ENCODE measurements at places on chromosomes 2 and 18.

DNA sequence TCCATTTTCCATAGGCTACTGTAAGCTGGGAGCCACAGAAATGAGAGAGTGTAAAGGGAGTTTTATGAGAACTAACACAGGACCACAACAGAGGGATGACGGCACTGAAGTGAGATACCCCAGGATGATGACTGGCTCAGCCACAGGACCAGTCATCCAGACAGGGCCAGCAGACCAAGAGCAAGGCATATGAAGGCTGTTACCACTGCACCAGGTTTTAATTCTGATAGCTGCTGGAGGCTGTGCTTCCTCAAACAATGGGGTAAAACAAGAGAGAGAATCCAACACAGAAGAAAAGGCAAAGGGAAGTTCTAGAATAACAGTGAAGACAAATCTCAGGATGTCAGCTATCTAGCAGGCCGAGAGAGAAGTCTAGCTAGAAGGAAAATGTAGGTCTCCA lies 94.9 kb downstream of the BCL2 start:
- no peak for DNase-seq

DNA sequence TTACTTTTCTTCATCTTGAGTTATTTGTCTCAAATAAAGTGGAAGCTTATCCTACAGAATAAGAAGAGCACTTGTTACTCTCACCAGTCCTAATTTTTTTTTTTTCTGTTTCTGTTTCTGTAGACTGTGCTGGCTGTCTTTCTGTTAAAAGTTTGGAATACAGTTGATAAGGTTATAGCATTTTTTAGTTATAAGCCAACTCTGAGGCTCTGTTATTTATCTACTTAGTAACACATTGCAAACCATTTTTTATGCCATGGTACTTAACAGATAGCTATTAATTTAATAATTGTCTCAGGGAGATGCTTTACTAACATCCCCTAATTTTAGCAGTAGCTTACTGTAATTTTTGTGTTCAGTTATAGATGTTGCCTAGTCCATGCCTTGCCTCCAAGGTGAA lies 37.9 kb downstream of the CREB1 start:
- DNase-seq, result no peak

GRCh38 chr2:190103144-190103543 lies 40.6 kb upstream of the MSTN start:
- no peak for DNase-seq

DNA sequence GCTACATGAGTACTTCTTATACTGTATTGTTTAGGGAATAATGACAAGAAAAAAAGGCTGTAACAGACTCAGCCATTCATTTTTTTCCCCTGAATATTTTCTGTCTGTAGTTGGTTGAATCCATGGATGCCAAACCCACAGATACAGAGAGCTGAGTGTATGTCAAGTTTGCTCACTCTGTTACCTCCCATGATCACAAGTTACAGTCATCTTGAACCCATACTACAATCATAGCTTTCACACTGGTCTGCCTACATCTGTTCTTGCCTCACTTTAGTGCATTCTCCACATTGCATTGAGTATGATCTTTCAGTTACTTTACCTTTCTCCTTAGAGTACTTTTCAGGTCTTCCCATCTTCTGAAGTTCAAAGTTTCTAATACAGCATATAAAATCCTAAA lies 94.0 kb downstream of the BIRC6 start:
- no peak for DNase-seq

GRCh38 chr2:71865391-71865965 lies 282.2 kb downstream of the CYP26B1 start:
- DNase-seq, result no peak

DNA sequence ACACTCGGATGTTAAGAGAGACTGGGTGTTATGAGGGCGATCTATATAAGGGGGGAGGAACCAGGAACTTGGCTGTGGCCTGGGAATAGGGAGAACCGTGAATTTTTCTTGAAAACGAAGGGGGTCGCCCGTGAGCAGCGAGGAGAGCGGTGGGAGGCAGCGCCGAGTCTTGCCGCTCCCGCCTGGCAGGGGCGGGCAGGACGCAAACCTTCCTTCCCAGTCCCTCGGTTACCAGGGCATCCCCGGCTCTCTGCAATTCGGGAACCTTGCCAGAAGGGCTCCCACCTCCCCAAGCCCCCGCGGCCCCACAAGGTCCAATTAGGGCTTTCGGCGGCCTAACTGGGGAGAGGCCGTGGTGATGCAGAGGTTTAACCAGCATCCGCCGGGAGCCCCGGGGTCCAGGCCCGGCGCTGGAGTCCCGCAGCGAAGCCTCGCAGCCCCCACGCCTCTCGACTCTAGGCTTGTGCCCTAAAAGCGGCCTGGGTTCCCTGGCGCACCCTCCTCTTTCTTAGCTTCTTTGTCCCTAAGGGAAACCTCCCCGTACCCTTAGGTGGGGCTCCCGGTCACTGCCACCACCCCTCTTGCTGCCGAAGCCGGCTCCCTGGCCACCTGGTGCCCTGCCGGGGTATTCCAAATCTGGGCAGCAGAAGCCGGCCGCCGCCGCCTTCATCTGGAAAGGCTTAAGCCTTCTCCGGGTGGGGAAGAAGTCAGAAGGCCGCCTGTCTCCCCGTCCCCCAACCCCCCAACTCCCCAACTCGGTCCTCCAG lies 680 bp upstream of the FHOD3 start:
- peak; percentile 78 for DNase-seq

DNA sequence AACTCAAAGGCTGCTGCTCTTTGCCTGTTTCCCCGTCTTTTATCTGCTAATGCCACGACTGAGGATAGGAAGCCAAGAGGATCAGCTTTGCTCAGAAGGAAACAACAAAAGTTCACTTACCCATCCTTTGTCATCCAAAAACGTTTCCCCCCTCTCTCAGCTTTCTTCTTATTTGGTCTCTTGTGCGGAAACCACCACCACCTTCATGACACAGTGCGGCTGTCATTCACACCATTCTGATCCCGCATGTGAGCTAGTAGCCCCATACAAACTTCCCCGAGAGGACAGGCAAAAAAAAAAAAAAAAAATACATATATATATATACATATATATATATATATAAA lies 656 bp downstream of the LRRTM4 start:
- no peak for DNase-seq

GRCh38 chr2:28336264-28336980 lies 56.2 kb upstream of the FOSL2 start:
- no peak for DNase-seq

DNA sequence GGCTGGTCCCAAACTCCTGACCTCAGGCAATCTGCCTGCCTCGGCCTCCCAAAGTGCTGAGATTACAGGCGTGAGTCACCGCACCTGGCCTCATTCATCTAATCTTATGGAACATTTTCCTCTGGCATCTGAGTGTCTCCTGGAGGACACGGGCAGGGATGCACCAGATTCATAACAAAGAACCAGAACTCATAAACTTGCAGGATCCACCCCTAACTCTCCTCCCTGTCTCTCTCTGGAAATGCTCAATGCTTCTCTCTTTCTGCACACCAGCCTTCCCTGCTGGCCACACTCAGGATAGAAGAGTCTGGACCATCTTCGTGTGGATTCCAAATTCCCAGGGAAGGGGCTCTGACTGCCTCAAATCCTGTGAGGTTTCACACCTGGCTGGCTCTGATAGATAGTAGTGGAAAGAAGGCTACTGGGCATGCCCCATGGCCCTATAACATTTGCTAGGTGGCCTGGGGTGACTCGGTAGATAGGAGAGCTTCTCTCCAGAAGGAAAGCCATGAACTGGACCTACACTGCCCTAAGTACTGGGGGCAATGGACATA lies 483.2 kb upstream of the GYPC start:
- no peak for DNase-seq

GRCh38 chr2:155169317-155169716 lies 470.8 kb downstream of the KCNJ3 start:
- DNase-seq, result no peak
